NCI-H1436 (cell line): ENCODE measurements at places on chromosomes 6 and 20.

GRCh38 chr6:151719070-151719469, 88.4 kb upstream of the ESR1 start:
- no peak for DNase-seq

DNA sequence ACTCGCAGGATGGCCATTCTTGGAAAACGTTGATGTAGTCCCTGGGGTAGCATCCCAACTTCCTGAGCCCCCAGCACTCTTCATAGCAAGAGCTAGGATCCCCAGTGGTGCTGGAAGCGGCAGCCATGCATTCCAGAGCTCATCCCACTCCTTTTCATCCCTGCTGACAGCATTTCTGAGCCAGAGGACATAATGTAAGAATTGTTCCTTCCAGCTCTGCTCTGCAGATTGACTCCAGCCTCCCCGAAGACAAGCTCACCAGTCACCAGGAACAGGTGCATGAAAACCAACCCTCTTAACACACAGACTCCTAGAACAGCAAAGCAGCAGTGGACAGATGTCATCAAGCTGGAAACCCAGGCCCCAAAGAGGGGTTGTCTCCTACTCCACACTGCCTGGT, 3.8 kb downstream of the SLC13A3 start:
- DNase-seq, result no peak

GRCh38 chr20:44536175-44536574, 14.3 kb upstream of the SERINC3 start:
- DNase-seq, result no peak

DNA sequence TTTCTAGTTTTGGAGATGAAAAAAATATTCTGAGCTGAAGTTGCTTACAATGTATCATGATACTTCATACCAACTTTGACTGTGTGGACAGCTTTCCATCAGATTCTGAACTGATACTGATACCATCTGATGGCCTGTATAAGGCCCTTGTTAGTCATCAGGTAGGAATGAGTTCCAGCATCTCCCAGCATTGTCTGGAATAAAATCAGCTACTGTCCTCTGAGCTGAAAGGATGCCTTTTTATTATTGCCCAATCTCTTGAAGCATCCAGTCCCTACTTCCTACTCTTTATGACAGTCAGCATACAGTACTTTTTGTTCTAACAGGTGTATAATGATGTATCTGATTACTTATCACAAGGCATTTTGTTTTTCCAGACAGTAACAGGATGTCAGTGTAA, 70.6 kb upstream of the EYA4 start:
- DNase-seq, result no peak

DNA sequence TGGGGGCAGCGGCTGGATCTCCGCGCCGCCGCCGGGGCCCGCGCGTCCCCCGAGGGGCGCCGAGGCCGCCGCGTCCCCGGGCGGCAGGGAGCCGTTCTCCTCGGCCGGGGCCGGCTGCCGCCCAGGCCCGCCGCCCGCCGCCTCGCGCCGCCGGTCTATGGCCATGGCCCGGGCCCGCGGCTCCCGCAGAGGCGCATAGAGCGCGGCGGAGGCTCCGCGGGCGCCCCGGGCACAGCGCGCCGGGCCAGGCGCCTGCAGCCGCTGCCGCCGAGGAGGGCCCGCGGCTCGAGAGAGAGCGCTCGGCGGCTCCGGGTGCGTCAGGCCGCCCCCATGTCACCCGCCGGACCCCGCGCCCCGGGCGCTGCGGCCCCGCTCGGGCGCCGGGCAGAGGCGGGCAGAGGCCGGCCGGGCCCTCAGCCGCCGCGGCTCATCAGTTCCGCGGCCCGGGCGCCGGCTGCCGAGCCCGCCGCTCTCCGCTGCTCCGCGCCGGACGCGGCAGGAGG, 404 bp downstream of the SLC22A23 start:
- no peak for DNase-seq

GRCh38 chr20:21175433-21175832, 49.6 kb downstream of the KIZ start:
- DNase-seq, result no peak

DNA sequence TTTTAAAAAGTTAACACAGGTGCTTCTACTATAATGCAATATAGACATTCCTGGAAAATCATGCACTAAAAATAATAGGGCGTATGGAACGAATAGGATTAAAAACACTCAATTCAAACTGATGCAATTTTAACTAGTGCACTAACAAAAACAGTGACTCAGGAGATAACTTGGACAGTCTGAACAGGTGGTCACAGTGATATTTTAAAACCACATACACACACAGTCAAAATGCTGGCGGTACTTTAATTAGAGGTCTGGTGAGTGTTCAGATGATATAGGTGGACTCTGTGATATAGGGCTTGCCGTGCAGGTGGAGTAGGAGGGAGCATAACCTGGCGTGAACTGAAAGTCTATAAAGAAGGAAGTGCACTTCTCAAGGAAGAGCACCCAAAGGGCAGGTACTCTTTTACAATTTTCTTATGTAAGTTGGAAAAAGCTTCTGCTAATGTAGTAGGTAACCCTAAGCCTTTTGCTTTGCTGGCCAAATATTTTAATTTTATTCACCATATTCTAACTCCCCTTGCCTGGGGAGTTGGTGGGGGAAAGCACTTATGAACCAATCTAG, 41.9 kb upstream of the PLN start:
- no peak for DNase-seq

DNA sequence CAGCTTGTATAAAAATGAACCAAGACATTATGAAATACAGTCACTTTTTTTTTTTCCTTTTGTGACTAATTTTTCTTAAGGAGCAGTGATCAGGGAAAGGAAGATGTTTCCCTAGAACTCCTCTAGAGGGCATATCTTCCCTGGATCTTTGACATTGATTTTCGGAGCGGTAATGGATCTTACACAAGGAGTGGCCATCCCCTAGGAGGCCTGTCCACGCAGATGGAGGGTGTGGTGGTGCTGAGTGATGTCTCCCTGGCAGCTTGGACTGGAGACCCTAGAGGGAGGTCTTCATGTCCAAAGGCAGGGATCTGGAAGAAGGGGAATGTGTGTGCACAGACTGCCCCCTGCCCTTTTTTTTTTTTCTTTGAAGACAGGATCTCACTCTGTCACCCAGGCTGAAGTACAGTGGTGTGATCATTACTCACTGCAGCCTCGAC, 7.0 kb upstream of the KIFC1 start:
- no peak for DNase-seq

GRCh38 chr6:44849806-44850205, 462.3 kb downstream of the CDC5L start:
- no peak for DNase-seq
